ENCODE measurements at places on chromosomes 4 and X.

DNA sequence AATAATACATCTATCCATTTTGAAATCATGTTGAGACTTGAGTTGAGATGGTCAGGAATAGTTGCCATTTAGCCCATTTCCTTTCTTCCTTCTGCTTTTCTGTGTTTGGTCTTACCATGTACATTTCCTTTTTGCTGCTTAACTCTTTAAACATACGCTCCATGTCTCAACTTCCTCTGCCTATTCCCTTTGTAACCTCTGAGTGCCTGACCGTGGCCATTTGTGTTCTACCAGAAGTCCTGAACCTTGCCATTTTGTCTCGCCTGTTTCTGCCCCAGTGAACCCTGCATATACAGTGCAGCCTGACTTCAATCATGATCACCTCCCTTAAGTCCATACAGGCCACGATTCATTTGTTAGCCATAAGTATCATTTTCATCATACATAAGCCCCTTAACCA lies 169.0 kb downstream of the RAPGEF2 start:
- DNase-seq, result no peak

- DNase-seq, result no peak
Measured at GRCh38 chrX:112910418-112910817, 69.8 kb upstream of the AMOT start.

GRCh38 chr4:77120886-77121508 lies 36.0 kb upstream of the CCNG2 start:
- no peak for DNase-seq

GRCh38 chr4:104451573-104451972 lies 43.1 kb downstream of the CXXC4 start:
- no peak for DNase-seq

GRCh38 chrX:130415201-130415600 lies 13.4 kb downstream of the RBMX2 start:
- no peak for DNase-seq

DNA sequence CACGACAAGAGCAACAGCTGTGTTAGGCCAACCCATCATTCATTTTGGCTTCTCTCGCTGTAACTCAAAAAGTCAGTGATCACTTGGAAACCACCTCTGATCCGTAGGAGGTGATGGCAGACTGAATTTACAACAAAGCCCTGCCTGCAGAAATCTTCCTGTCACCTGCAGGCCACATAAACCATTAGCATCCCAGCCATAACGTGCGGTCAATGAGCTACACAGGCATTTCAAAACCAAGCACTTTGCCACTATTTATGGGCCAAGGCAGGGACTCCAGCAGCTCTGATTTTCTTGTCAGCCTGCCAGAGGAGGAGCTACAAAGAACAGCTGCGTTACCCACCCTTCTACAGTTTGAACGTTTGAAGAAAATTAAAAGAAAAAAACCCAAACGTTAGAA lies 228.1 kb upstream of the PPARGC1A start:
- DNase-seq, result no peak

DNA sequence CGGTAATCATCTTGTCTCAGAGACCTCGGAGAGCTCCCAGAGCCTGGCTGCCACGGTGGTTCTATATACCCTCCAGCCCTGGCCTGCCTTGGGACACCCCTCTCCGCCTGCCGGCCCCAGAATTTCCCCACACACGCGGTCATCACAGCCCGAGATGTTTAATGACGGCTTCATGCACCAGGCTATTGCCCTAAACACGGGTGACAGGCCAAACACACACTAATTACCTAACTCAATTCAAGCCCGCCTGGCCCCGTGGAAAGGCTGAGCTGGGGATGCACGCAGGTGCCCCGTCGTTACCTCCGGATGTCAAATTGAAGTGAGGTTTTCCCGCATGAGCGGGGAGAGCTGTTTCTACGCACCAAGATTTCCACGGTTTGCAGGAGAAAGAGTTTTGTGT lies 72.9 kb upstream of the PPP2R3B start:
- DNase-seq, result no peak

- DNase-seq, result no peak
Measured at GRCh38 chrX:39820938-39821708, 276.6 kb downstream of the BCOR start.

DNA sequence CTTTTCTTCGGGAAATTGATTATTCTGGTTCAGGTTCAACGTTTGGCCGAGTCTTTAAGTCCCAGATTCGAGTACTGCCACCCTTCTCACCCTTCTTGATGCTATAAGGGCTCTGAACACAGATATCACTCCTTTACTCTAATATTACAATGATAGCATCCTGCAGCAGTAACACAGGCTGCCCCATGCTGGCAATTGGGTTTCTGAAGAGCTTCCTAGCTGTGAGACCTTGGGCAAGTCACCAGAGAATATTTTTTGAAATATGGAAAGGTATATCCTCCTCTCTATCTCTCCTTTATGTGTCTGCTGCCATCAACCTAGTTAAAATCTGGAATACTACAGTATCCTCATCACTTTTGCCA lies 297 bp upstream of the MTMR8 start:
- DNase-seq, result no peak

GRCh38 chrX:119411959-119412358 lies 12.8 kb downstream of the SLC25A43 start:
- no peak for DNase-seq

GRCh38 chr4:74267998-74268606 lies 40.2 kb upstream of the EPGN start:
- no peak for DNase-seq

DNA sequence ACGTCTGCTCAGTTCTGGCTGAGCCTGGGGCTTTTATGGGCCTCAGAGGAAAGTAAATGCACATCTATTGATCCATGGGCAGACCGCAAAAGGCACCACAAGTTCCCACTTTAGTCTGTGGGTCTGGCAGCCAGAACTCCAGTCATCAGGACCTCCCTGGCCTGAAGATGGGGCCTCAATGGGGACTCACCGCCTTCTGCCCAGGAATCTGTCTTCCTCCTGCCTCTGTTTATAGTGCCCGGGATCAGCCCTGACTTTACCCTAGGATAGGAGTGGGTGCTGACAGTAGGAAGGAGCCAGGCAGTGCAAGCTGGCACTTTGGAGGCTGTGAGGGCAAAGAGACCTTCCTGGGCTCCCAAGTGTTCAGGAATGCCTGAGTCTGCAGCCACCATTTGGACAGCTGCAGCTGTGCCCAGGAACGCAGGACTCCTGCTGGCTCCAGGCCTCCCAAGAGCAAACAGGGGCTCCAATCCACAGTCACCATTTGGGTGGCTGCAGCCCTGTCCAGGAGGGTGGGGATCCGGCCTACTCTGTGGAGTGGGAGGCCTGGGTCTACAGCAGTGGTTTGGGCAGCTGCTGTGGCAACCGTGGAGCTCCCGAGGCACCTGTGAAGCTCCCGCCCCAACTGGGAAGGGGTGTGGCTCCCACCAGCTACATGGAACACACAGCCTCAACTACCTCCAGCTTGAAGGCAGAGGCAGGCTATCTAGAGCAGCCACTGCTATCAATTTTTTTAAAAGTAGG lies 1440.9 kb upstream of the ADGRL3 start:
- no peak for DNase-seq

- no peak for DNase-seq
Measured at GRCh38 chr4:110854021-110854678, 231.3 kb upstream of the PITX2 start.

- no peak for DNase-seq
Measured at GRCh38 chrX:67624325-67624724, 80.5 kb downstream of the AR start.

DNA sequence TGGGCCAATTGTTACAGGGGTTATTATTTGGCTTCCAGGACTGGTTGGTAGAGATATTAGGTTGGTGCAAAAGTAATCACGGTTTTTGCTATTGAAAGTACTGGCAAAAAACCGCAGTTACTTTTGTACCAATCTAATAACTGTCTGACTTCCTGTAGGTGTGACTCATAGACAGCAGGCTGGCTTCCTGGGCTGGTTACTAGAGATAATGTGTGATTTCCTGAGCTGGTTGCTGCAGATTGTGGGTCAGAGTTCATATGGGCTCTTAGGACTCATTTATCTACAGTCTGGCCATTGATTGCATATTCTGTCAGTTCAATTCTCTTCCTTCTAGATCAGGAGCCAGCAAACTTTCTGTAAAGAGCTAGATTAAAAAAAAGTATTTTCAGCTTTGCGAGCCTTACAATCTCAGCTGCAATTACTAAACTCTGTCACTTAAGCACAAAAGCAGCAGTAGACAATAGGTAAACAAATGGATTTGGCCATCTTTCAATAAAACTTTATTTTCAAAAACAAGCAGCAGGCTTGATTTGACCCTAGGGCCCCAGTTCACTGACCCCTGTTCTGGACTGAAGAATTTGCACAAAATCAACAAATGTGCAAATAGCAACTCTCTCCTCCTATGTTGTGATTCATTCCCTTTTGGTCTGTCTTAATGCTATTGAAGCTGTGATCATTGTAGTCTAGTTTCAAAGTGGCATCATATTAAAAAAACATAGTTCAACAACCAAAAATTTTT lies 50.8 kb upstream of the BOD1L1 start:
- no peak for DNase-seq

DNA sequence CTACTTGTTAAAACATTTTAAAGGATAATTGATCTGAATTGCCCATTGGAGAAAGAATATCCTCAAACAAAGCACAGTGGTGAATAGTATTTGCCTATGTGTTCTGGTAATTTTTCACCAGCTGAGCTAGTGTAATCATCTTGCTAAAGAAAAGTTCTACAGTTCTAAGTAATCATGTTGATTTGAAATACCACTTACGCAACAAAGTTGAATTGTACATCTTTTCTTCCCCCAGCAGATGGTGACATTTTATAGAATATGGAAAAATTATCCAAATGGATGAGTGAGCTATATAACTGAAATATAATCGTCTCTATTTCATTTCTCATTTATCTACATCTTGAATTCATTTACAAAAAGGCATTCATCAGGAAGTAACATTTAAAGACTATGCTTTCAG lies 9.7 kb upstream of the ZNF674 start:
- no peak for DNase-seq

DNA sequence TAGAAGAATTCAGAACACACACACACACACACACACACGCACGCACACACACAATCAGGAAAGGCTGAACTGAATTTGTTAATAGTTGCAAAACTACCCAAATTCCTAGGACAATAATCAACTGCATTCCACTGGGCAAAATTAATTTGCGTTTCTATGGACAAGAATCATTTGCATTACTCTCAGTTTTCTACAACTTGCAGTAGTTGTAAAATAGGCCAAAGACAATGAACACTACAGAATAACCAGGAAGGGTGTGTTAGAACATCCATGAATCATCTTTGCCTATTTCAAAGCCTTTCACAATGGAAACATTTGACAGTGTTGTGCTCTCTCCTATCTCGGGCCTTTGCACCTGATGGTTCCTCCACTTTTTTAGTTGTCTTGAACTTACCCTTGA lies 77.1 kb upstream of the IGFBP7 start:
- DNase-seq, result no peak

- no peak for DNase-seq
Measured at GRCh38 chrX:130607431-130607830, 205.6 kb downstream of the RBMX2 start.

DNA sequence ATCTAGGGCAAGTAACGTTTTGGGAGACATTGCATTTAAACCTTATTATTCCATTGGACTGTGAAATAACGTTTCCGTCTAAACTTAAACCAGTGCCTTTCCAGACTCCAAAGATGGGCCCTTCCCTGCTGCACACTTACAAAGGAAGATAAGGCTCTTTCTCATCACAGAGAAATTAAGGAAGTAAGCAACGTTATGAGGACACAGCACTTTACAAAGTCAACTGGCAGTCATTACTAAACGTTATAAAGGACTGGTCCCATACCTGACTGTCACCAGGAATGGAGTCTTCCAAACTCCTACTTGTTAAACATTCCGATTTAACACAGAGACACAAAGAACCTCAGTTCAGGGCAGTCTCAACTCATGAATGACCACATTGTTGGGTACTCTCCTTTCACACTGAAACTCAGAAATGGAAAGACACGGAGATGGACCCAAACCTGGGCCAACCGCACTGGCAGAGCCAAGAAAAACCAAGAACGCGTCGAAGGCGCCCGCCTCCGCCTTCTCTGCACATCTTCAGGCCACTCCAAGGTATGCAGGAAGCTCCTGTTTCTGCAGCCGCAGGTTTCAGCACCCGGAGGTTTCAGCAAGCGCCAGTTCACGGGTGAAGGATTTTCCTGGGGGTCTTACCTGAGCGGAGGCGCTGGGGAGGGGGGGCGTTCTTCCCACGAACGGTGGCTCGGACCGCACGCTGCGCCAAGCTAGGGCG lies 670 bp downstream of the PAPSS1 start:
- DNase-seq, result no peak

- no peak for DNase-seq
Measured at GRCh38 chrX:2243913-2244460, 256.8 kb downstream of the DHRSX start.

GRCh38 chrX:47202316-47202715 lies 8.7 kb downstream of the UBA1 start:
- no peak for DNase-seq

DNA sequence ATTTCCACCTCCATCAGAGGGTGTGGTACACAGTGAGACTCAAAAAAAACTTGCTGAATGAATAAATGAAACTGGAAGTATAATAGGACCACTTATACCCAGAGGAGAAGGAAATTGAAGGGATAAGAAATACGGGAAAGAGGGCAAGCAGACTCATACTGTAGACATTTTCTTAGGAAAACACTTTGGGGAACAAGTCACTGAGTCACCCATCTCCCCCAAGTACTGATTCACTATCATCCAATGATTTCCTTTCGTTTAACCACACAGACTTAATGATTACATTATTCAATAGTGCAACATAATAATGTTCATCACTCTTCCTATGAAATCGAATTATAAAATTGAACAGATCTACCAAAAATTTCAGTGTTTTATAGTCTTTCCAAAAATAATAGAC lies 97.1 kb downstream of the LDB2 start:
- DNase-seq, result no peak

DNA sequence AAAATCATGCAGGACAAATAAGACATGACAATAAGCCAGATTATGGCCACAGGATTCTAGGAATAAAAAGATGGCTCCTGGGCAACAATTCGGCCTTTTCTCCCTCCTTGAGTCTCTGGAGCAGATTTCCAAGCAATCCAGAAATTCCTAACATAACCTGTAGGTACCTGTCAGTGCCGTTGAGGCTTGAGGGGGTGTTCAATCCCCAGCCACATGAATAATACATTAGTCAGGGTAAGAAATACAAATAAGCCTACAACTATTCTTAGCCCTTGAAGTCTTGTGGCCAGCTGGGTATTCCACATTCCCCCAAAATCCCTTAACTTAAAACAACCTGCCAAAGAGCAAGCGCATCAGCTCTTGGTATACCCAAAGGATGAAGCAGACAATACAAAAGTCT lies 9.7 kb downstream of the CXorf38 start:
- no peak for DNase-seq

- no peak for DNase-seq
Measured at GRCh38 chr4:169604903-169605331, 7.5 kb downstream of the NEK1 start.
